Esophagus mucosa (tissue), 1 donor: ENCODE measurements at places on chromosomes 3 and 15. TPM values are rescaled to one million over a fixed set of nuclear protein-coding genes. Genes with fewer than 3 reads are reported as not detected.

Gene DNASE1L3
- total RNA-seq: 2.7 TPM

Gene CCDC54
- not detected for total RNA-seq

Gene STRIT1
- total RNA-seq: not detected

Gene TEX55
- total RNA-seq: not detected

Gene ADAMTS17
- total RNA-seq: 4.0 TPM

Gene COPB2
- 75.2 TPM for total RNA-seq

Gene CFAP100
- not detected for total RNA-seq

Gene WDR93
- not detected for total RNA-seq

Gene ARL14
- 0.32 TPM for total RNA-seq

Gene KCNMB3
- total RNA-seq: 0.68 TPM

Gene IGSF10
- total RNA-seq: 0.20 TPM

Gene NR1I2
- not detected for total RNA-seq

Gene HRG
- total RNA-seq: 0.12 TPM

Gene HYAL1
- 4.1 TPM for total RNA-seq

Gene SYNM
- 6.0 TPM for total RNA-seq

Gene POLQ
- total RNA-seq: 4.7 TPM

Gene ANKDD1A
- total RNA-seq: 1.6 TPM

Gene CGNL1
- total RNA-seq: 9.0 TPM

Gene SPESP1
- 0.52 TPM for total RNA-seq

Gene THAP10
- 1.4 TPM for total RNA-seq
